Smooth muscle cell of the brain vasculature (primary cell): ENCODE measurements at places on chromosomes 5 and 9.

GRCh38 chr5:8784692-8785091, 761.2 kb downstream of the SEMA5A start:
- DNase-seq, result no peak

GRCh38 chr5:59020611-59021285, 437.9 kb downstream of the RAB3C start:
- DNase-seq, result no peak

DNA sequence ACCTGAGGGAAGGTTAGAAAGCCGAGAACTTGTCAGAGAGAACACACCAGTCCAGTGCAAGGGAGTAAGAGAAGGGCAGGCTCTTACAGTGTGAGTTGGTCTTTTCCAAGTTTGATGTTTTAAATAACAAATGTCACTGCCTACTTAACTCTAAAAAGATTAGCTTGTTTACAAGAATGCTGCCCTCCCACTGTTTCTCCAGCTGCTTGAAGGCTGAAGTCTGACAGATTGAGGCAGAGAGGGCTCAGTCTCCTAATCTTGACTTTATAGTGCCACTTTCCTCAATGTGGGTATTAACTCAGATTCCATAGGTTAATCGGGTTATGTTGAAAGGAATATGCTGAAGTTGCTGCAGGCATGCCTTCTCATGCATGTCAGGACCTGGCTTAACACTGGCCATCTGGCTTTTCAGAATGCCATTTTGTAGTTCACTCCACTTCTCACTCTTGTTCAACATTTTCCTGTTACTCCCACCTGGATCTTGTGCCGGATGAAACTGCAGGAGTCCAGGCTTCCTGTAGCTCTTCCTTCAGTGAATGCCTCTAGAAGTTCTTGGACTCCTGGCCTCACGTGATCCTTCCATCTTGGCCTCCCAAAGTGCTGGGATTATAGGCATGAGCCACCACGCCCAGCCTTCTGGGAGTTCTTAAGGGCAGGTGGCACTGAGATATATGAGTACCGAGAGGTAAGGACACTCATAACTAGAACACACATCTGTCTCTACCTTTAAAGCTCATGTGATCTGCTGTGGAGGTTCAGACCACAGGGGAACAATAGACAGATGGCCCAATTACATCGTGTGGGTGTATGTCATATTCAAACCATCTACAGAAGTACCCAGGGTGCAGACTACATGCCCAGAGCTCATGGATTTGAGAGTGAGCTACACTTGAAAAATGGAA, 249.7 kb downstream of the ARHGAP26 start:
- no peak for DNase-seq

GRCh38 chr9:112059145-112059965, 115.7 kb downstream of the SUSD1 start:
- DNase-seq, result no peak

DNA sequence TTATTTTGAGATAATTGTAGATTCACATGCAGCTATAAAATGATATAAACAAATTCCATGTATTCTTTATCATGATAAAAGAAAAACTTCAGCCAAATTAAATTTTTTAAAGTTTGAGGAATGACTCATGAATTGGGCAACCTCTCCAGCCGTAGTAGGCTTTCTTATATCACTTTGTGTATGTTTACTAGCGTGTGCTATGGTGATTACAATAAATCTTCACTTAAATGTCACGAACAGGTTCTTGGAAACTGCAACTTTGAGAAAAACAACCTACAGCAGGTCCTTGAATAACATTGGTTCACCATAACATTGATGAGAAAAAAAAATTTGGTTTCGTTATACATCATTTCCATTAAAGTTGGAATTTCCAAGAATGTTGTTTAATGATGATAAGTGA, 730.9 kb upstream of the TYRP1 start:
- DNase-seq, result no peak

DNA sequence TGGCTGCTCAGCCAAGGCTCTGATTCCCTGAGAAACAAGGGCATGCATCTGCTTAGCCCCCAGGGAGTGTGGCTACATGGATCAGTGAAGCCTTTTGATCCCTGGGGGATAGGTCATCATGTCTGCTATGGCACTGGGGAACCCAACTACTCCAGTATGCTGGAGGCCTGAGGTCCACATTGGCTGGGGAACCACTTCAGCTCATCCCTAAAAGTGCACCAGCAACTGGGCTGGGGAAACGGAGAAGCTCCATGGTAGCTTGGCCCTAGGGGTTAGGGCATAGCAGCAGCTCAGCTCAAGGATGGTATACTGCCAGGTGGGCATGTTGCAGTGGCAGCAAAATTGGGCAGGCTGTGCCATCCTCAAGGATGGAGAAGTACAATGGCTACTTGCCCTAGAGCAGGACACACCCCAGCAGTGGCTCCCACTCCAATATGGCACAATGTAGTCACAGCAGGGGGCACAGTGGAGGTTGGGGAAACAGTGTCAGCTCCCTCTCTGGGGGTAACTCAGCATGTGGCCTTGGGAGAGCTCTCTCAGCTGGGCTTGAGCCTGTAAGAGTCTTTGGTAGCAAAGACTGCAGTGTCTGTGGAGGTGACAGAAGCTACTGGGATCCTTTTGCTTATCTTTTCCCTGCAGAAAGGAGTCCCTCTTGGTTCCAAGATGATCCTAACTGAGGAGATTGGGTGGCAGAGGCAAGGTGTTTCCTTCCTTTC, 111.5 kb upstream of the FSTL4 start:
- DNase-seq, result no peak

DNA sequence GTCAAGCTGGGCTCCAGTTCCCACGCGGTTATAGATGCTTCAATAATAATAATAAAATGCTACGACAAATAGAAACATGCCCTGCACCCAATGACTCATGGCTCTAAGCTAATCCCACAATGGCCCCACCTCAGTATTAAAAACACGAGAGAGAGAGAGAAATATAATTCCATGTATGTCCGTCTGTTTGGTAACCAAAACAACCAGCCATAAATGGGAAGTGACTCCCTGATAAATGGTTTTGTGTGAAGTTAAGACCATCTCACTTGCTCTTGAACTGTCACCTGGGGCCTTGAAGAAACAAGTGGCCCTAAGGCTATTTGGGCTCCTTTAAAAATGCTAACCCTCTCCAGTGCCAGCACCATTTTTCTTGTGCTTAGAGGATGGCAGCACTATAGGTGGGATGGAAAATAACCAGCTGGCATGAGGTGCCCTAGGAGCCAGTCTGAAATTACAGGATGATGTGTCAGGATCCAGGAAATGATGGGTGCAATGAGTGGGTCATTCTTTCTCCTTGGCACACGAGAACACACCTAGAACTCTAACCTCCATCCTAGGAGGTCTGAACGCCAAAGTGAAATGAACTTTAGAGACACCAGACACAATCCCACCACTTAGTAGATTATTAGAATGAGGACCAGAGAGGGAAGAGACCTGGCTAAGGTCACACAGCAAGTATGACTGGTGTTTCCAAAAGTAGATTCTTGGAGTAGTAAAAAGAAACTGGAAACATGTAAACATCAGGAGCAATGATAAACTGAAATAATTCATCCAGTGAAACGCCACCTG, 35.7 kb upstream of the ADRB2 start:
- no peak for DNase-seq

- DNase-seq, result no peak
Measured at GRCh38 chr5:167295681-167296005, 995.8 kb upstream of the WWC1 start.

GRCh38 chr9:127983847-127984289, 3.1 kb upstream of the EEIG1 start:
- no peak for DNase-seq

DNA sequence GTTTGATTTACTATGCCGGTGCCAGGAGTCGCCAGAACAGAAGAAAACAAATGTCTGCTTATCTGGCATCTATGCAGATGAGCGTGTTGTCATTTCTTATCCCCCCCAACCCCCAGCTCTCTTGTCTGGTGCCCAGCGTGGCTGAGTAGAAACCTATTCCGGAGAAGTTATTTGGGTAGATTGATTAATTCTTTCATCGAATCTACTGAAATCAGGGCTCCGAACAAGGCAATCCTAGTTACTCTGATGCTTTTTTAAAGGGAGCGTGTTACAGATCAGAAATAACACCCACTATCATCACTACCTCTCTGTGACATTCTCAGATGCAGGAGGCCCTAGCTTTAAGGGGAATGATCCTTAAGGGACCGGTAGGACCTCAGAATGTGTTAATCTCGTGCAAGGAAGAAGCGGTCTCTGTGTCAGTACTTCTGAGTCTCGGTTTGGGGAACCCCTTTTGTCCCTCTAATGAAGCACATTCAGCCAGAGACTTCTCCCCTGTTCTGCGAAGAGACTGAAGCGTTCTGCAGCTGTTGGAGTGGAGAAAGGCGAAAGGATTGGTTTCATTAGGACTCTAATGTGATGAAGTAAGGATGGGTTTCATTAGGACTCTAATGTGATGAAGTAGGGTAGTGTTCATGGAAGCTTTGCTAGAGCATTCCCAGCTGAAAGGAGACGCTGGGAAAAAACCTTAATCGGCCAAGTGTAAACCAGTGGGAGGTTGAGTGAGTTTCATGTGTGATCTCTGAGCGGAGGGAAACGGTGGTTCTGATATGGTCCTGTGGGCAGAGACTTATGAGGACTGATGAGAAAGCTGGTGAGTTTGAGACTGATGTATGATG, 1.5 kb downstream of the PIP5K1B start:
- DNase-seq, result no peak

- no peak for DNase-seq
Measured at GRCh38 chr5:118862596-118862995, 125.8 kb downstream of the DTWD2 start.

DNA sequence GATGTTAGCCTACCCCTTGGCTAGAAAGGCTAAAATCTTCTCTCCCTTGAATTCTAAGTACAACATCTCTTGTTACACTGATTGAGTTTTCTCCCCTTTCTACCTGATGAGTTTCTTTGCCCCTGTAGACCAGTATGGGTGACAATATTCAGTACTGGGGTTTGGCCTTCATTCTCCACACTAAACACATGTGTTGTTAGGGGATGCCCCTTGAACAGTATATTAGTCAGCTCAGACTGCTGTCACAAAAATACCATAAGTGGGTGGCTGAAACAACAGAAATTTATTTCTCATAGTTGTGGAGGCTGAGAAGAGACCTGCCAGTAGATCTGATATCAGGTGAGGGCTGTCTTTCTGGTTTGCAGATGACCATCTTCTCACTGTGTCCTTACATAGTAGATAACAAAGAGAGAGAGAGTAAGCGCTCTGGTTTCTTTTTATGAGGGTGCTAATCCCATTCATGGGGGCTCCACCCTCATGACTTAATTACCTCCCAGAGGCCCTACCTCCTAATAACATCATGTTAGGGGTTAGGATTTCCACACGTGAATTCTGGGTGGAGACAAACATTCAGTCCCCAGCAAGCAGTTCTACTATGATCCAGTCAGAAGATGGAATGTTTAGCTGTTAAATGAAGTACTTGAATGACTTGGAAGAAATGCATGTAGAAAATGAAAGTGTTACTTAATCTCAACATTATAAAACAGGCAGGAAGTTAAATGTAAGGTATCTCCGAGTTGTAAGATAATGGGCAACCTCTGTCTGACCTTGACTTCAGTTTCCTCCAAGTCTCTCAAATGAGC, 17.5 kb downstream of the VLDLR start:
- no peak for DNase-seq

DNA sequence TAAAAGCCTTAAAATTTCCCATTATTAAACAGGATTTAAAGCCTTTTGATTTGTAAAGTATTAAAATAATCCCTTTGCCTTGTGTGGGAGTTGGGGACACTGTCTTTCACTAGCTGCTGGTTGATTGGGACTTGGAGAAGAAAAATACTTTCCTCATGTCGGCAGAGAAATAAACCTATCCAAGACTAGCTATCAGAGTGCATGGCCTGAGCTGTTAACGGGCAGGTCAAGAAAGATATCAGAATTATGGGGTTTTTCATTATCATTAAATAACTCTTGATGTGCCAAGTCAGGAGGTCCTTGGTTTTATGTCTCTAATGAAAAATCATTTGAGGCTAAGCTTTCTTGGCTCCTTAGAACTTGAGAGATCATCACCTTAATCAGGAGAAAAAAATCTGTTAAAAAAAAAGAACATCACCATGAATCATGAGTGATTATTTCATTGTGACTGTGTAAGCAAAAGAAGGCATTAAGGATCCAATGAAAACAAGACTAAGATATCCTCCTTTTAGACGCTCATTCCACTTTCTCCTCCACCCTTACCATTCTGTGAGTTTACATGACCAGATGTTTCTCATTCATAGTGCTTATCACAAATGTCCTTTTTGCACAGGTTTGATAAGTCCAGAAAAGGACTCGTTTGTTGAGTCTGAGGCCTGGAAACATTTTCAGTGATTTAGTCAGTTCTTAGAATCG, 140.4 kb upstream of the EGFLAM start:
- no peak for DNase-seq

- DNase-seq, result no peak
Measured at GRCh38 chr5:115869256-115869795, 27.6 kb downstream of the AP3S1 start.

DNA sequence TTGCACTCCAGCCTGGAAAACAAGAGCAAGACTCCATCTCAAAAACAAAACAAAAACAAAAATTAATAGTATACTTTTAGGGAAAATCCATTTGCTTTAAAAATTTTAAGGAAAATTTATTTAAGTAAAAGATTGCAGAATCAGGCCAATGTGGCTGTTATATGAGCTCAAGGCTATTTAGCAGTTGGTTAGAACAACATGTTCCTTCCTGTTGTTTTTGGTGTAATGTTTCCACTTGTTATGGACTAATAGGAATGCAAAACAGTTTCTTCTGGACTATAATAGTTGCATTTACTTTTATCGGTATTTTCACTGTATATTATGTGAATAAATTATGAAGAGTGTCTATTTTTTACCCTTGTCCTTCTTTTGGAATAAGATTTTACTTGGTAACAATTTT, 3.0 kb upstream of the CDC42SE2 start:
- DNase-seq, result no peak

DNA sequence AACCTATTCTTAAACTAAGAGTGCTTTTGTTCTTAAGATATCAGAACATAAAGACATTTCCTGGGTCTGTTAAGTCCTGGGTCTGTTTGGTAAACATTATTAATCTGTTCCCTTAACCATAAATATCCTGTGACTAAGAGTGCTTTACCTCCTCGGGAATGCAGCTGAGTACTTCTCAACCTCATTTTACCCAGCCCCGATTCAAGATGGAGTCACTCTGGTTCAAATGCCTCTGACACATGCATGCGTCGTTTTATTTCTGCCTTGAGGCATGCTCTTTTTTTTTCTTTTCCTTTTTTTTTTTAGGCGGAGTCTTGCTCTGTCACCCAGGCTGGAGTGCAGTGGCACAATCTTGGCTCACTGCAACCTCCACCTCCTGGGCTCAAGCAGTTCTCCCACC, 39.8 kb upstream of the FBXL17 start:
- DNase-seq, result no peak

GRCh38 chr9:135156525-135157510, 69.3 kb downstream of the OLFM1 start:
- no peak for DNase-seq

GRCh38 chr5:143262393-143263174, 140.9 kb downstream of the NR3C1 start:
- peak; percentile 44 for DNase-seq

- no peak for DNase-seq
Measured at GRCh38 chr9:86598411-86599239, 244.4 kb upstream of the TUT7 start.
